Frontal cortex (tissue), 4 donors: ENCODE measurements at places on chromosomes 2 and 18. TPM values are rescaled to one million over a fixed set of nuclear protein-coding genes. Genes with fewer than 3 reads are reported as not detected.

- DNase-seq, result no peak
Observed at GRCh38 chr18:74496508-74497323, 553 bp downstream of the CNDP2 start.

GRCh38 chr2:30382995-30383394 is 64.1 kb upstream of the LCLAT1 start:
- no peak for DNase-seq

- no peak for DNase-seq
Observed at GRCh38 chr2:19829672-19830071, 72.1 kb downstream of the TTC32 start.

The FTCDNL1 gene
- total RNA-seq, result 2.0 TPM

The SCTR gene
- 0.82 TPM for total RNA-seq

The ANKRD23 gene
- 4.1 TPM for total RNA-seq

The LIPG gene
- total RNA-seq, result 10.2 TPM
